NCI-H2171 treated with DMSO at 0.1 percent for 48 hours (cell line): ENCODE measurements at places on chromosomes 4 and X.

DNA sequence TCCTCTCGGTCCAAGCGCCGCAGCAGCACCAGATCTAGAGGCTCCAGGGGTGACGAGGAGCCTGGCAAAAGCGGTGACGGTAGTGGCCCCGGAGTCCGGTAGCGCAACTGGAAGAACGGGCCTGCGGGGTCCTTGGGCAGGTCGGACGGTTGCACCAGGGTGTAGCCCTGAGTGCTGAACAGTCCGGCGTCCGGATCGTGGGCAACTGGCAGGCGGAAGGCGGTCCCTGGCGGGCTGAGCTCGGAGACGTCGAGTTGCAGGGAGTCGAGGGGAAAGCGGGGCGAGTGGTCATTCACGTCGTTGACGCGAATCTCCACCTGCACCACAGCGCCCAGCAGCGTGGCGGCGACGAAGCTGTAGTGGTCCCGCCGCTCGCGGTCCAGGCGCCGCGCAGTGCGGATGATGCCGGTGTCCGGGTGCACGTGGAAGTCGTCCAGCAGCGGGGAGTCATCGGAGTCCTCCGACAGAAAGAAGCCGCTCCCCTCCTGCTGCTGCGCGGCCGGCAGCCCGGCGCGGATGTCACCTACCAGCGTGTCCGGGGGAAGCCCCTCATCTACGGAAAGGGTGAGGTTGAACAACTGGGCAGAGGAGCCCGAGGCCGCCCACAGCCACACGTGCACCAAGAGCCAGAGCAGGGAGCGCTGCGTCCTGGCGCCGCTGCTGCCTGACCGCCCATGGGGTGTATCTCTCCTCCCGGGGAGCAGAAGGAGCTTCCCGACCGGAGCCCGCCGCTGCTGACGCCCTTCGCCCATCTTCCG lies 837 bp downstream of the DCHS2 start:
- DNase-seq, result no peak

- no peak for DNase-seq
These were observed 13.5 kb downstream of the TIMP1 start for GRCh38 chrX:47595716-47596251.

- no peak for DNase-seq
These were observed 284.6 kb upstream of the ANKRD50 start for GRCh38 chr4:124997124-124997523.

DNA sequence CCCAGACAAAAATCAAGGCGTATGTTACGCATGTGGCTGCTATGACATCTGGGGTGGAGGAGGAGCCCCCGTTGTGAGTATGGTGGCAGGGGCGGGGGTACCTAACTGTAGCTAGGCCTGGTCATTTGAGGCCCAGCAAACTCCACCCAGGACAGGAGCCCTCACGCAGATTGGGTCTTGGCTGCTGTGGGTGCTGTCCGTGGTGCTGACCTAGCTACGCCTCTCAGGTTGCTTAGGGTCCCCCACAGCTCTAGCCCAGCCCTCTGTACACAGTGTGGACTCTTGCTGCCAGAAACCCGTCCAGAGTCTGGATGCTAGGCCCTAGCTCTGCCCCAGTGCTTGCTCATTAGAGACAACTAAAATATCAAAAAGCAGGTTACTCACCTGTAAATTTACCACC lies 146.7 kb upstream of the PSAPL1 start:
- no peak for DNase-seq

GRCh38 chr4:16227462-16227868 lies 1.2 kb upstream of the TAPT1 start:
- no peak for DNase-seq

GRCh38 chr4:119087656-119088055 lies 48.0 kb upstream of the MYOZ2 start:
- no peak for DNase-seq

GRCh38 chr4:75542824-75543223 lies 13.0 kb upstream of the ODAPH start:
- no peak for DNase-seq

DNA sequence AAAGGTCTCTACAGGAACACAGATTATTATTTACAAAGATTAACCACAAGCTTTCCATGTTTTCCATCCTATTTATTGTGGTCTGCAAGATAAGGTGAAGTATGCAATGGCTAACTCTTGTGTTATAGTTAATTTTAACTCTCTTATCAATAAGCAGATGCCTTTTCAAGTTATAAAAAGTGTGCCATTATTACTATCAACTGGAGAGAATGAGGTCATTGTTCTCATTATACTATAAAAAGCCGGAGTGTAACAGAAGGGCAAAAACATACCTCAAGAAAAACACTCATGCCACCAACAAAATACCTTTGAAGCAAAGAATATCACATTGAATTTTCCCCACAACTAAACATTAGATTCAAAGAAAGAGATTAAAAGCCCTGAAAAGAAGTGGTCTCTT lies 52.0 kb upstream of the SORBS2 start:
- DNase-seq, result no peak
